ENCODE measurements at places on chromosomes 4 and X. TPM values are rescaled to one million over a fixed set of nuclear protein-coding genes. Genes with fewer than 3 reads are reported as not detected.
A peak's percentile ranks its signal among the peaks of the same experiment; 100 is the strongest.

The SNX25 gene
- total RNA-seq = 22.3 TPM

- no peak for DNase-seq
Measured at GRCh38 chr4:147629783-147630730, 12.9 kb downstream of the TMEM184C start.

The VCX3B gene
- not detected for total RNA-seq

GRCh38 chr4:184664445-184665210, 15.1 kb downstream of the PRIMPOL start:
- no peak for DNase-seq

- DNase-seq = peak; percentile 84
Measured at GRCh38 chrX:112841114-112841819, 636 bp upstream of the AMOT start.

- no peak for DNase-seq
Measured at GRCh38 chr4:48342606-48342880, 1.2 kb downstream of the SLAIN2 start.

- no peak for DNase-seq
Measured at GRCh38 chr4:62131049-62131448, 930.9 kb downstream of the ADGRL3 start.

GRCh38 chrX:150536455-150537116, 31.8 kb upstream of the MTM1 start:
- DNase-seq = no peak

GRCh38 chr4:64068096-64068495, 341.2 kb downstream of the TECRL start:
- DNase-seq = no peak

The P2RY8 gene
- total RNA-seq = not detected

- DNase-seq = no peak
Measured at GRCh38 chr4:148089624-148090023, 352.6 kb downstream of the NR3C2 start.

GRCh38 chr4:173752610-173753230, 222.7 kb upstream of the HAND2 start:
- peak; percentile 19 for DNase-seq

The ERVMER34-1 gene
- total RNA-seq = not detected

DNA sequence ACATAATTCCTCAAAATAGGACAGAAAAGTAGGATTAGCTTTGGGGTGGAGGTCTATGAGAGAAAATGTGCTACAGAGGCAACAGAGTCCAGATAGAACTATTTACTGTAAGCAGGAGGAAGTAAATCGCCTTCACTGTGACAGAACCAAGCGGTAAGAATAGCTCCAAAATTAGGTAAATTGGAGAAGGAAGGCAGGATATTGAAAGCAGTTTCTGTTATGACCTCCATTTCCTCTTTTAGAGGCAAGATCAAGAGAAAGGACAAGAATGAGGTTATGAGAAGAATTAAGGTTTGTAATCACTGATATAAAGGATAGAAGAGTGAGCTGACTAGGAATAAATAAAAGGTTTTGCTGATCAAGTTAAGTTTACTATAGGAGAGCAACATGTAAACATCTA, 44.1 kb upstream of the NEUROG2 start:
- no peak for DNase-seq

The MMRN1 gene
- total RNA-seq = not detected

DNA sequence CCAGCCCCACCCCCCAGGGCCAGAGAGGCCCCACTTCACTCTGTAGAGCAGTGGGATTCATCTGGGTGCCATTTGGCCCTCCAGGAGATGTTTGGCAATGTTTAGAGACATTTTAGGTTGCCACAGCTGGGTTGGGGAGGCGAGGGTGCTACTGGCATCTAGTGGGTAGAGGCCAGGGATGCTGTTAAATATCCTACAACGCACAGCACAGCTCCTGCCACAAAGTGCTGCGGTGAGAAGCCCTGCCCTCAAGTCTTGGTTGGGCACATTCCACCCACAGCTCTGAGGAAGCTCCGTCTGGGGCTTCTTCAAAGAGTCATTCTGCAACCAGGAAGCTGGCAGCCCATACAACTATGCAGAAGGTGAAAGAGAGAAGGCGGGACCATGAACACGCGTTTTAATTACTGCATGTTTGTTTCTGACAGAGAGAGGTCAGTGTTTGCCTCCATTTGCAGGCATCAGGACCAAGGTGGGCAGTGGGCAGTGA, 48.1 kb upstream of the FAM9C start:
- DNase-seq = no peak

- DNase-seq = no peak
Measured at GRCh38 chrX:108199041-108199440, 107.5 kb downstream of the ATG4A start.

- DNase-seq = peak; percentile 81
Measured at GRCh38 chr4:118888666-118889311, at the start of gene SYNPO2. SYNPO2 (plus strand) TSS chr4:118888854; CDS start chr4:118889037, 183 bp downstream.

- DNase-seq = no peak
Measured at GRCh38 chrX:137565921-137566745, at the start of gene ZIC3. ZIC3 (plus strand) TSS chrX:137566127; CDS start chrX:137566692, 565 bp downstream.

DNA sequence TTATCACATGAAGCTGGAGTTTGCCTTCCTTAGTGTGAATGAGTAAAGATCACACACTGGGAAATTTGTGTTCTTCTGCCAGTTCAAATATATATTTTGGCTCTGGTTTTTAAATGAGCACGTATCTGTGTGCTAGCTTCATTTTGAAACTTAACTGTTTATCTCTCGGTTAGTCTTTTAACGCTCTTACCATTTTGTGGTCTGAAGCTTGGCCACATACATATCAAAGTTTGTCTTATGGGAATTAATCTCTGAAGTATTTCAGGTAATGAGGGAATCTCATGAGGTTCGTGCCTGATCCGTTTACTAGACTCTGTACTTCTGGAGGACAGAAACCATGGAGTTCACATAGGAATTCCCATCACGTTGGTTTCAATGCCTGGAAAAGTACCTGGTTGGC, 13.8 kb downstream of the ATP10D start:
- DNase-seq = no peak

Data from SJSA1 (cell line).